Glomerular endothelial cell (primary cell): ENCODE measurements at places on chromosomes 2 and 18. TPM values are rescaled to one million over a fixed set of nuclear protein-coding genes. Genes with fewer than 3 reads are reported as not detected.

GRCh38 chr2:107772353-107772752 lies 54.3 kb upstream of the RGPD4 start:
- no peak for DNase-seq

The COL4A3 gene
- total RNA-seq, result not detected in 2 replicates

GRCh38 chr2:233075966-233076339 lies 15.8 kb downstream of the INPP5D start:
- no peak for DNase-seq

DNA sequence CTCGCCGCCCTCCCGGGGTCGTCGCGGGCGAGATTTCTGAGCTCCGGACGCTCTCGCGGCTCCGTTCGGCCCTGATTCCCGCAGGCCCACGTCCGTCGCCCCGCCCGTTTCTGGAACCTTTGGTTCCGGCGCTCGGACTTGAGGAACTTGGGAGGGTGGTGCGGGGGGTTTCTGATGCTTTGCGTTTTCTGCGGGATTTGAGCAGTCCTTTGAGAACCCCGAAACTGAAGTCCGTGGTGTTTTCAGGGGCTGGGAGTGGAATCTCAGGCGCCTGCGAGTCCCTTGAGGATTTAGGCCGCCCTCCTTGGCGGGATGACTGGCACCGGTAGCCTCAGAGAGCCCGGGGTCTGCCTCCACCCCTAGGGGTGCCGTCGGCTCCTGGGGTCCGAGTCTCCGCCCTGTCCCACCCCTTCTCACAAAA lies 336 bp downstream of the THNSL2 start:
- no peak for DNase-seq

GRCh38 chr2:49988276-49988675 lies 834.0 kb upstream of the FSHR start:
- DNase-seq, result no peak

- DNase-seq, result no peak
These were observed 203.6 kb downstream of the FHOD3 start for GRCh38 chr18:36501100-36501499.

DNA sequence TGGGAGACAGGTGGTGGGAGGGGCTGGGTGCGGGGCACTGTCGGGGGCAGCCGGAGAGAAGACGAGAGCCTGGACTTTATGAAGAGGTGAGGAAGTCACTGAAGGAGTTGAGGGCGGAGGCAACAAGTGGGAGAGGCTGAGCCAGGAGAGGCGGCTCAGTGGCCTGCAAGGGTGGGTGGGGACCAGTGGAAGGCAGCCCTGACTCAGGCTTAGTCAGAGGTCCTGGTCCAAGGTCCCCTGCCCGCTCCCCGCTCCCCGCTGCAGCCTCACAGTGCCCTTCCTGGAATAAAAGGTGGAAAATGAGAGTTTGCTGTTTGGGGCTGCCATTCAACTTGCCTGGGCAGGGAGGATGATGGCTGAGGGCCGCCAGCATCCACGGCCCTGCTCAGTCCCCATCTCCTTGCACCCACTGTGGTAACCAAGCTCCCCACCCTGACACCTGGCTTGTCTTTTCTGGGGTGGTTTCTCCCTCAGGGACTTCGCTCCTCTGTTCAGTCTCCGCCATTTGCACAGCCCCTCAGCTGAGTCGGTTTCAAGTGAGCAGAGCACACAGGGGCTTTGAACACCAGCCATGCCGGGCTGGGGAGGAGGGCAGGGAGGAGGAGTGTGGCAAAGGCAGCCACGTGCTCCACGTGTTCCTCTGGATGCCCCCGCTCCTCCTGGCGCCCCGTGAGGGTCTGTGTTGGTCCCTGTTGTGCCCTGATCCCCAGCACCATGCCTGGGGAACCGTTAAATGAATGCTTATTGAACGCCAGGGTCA lies 13.7 kb upstream of the RALB start:
- DNase-seq, result no peak

DNA sequence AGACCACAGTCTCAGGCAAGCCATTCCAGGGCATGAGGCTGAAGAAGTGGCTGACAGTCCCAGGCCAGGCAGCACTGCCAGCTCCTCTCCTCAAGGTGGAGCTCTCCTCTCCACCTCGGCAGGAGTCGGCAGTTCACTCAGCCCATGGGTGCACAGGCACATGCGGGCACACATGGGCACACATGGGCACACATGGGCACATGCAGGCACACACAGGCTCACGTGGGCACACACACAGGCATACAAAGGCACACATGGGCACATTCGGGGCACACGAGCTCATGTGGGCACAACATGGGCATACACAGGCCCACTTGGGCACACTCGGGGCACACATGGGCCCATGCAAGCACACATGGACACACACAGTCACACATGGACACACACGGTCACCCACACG lies 65.3 kb upstream of the TAF1B start:
- DNase-seq, result no peak

- DNase-seq, result no peak
These were observed 56.5 kb upstream of the TWIST2 start for GRCh38 chr2:238791354-238791753.

DNA sequence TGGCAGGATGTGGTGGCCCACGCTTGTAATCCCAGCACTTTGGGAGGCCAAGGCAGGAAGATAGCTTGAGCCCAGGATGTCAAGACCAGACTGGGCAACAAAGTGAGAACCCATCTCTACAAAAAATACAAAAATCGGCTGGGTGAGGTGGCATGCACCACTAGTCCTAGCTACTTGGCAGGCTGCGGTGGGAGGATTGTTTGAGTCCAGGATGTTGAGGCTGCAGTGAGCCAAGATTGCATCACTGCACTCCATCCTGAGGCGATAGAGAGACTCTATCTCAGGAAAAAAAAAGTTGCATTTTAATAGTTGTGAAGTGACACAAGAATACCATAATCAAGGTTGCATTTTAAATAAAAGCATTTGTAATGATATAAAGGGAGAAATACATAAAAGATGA lies 124.1 kb upstream of the SLC38A11 start:
- no peak for DNase-seq

- no peak for DNase-seq
These were observed 10.2 kb downstream of the ADRA2B start for GRCh38 chr2:96105994-96106715.

The REG1A gene
- not detected in 2 replicates for total RNA-seq

- no peak for DNase-seq
These were observed 215.3 kb downstream of the ANAPC1 start for GRCh38 chr2:111668741-111669140.

GRCh38 chr2:200382874-200383273 lies 76.4 kb downstream of the SPATS2L start:
- no peak for DNase-seq

The GREB1 gene
- 0.29 and 0.64 TPM in 2 replicates for total RNA-seq
